ENCODE measurements at places on chromosomes 1 and 21. TPM values are rescaled to one million over a fixed set of nuclear protein-coding genes. Genes with fewer than 3 reads are reported as not detected.

Gene PADI3
- not detected for total RNA-seq

Gene AKNAD1
- total RNA-seq: not detected

GRCh38 chr1:200979574-200980451 lies 43.7 kb downstream of the KIF21B start:
- DNase-seq: peak; percentile 59

DNA sequence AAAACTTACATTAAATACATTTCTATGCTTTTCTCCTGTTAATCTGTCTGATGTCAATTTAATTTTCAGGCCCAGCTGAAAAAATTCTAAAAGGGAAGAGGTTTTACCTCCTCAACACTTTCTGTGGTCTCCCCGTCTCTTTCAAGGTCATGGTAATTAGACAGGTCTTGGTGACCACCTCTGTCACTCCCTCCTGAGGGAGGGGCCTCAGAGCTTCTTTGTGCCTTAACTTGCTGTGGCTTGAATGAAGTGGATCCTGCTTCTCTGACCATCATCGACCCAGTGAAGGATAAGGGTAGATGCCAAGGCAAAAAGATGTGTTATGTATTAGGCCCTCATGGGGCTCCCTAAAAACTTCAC lies 40.8 kb upstream of the OSBPL9 start:
- DNase-seq: no peak

GRCh38 chr21:34693192-34693810 lies 24.5 kb downstream of the CLIC6 start:
- DNase-seq: no peak

DNA sequence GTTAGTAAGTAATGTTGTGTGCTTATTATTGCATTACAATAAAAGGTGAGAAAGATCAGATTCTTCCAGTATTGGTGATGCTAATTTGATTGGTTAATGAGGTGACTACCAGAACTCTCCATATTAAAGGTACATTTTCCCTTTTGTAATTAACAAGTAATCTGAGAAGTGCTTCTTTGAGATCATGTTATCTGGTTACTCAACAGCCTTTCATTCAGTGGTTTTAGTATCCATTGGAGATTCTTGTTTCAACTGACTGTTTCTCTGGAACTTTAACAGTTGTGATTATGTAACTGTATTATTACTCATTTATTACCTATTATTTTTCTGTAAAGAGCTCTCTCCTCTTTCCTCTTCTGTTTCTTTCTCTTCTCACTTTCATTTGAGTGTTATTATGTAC lies 86.7 kb downstream of the PEX14 start:
- no peak for DNase-seq

DNA sequence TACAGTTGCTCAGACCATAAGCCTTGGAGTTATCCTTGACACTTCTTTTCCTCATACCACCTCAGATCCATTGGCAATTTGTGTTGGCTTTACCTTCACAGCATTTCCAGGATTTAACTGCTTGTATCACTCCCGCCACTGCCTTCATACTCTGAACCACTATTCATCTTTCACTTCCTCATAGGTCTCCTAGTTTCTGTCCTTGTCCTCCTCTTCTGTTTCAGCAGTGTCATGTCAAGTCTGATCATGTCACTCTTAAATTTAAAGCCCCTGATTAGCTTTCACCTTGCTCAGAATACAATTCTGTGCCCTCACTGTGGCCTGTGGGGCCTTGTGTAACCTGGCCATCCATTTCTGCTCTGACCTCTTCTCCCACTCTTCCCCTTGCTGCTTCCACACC lies 34.7 kb upstream of the C1orf115 start:
- DNase-seq: no peak

DNA sequence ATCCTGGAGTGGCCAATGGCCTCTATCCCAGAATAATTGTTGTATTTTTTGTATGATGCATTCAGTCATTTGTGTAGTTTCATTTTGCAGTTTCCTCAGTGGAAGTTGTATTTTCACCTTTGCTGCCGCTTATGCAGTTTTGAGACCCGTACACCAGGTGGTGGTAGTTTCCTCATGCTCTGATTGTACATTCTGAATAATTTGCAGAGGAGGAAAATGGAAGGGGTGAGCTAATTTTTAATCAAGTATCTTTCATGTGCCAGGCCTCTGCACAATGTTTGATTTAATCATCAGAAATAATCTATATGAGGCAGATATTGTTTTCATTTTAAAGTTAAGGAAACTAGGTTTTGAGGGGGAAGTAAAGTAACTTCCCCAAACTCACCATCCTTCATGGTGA lies 29.5 kb downstream of the HLX start:
- peak; percentile 49 for DNase-seq
